Endothelial cell (in vitro differentiated cells): ENCODE measurements at places on chromosomes 2 and 18.

DNA sequence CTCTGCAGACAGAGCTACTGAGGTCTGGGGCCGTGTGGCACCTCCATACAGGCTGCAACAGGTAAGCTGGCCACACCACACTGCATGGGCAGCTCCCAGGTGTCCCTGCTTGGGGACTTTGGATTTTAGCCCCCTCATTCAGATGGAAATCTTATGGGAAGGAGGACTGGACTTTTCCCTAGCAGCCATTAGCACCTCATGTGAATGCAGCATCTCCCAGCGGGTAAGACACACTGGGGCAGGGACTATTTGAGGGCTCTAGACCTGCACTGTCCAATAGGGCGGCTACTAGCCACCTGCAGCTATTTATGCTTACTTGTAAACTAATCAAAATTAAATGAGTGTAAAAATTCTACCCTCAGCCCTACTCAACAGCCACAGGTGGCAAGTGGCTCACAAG is 34.2 kb upstream of the GLI2 start:
- DNase-seq, result no peak

DNA sequence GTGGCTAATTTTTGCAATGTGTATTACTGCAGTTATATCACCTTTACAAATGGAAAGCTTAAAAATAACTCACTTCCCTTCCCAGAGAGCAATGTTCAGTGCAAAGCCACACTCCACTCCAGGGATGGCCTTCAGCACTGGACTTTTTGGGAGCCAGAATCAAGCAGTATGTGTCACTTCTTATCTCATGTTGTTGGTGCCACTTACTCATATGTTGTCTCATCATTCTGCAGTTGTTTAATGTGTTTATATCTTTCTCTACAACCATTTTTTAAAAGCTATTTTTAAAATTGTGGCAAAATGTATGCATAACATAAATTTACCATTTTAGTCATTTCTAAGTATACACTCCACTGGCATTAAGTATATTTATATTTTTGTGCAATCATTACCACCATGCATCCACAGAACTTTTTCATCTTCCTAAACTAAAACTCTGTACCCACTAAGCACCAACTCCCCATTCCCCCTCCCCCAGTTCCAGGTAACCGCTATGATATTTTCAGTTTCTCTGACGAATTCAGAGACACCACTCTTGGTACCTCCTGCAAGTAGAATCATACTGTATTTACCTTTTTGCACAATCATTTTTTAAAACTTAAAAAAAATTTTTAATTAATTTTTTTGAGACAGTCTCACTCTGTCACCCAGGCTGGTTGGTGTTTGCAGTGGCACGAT is 32.1 kb upstream of the CD8A start:
- DNase-seq, result no peak

DNA sequence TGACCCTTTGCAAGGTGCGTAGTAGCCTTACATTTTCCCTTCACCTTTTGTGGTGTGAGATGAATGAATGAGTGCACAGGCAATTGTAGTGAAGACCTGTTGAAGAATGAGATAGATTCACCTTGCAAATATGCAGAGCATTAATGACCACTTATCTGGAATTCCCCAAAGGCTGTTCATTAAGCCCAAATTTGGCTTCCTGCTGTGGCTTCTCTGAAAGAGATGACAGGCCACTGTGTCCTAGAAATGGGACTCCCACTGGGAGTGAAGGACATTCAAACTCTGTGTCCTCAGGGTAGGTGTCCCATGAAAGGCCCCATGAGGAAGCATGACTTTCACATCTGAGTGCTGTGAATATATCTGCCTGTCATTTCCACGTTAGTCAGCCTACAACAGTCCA is 1821.8 kb upstream of the PIK3C3 start:
- DNase-seq, result no peak

DNA sequence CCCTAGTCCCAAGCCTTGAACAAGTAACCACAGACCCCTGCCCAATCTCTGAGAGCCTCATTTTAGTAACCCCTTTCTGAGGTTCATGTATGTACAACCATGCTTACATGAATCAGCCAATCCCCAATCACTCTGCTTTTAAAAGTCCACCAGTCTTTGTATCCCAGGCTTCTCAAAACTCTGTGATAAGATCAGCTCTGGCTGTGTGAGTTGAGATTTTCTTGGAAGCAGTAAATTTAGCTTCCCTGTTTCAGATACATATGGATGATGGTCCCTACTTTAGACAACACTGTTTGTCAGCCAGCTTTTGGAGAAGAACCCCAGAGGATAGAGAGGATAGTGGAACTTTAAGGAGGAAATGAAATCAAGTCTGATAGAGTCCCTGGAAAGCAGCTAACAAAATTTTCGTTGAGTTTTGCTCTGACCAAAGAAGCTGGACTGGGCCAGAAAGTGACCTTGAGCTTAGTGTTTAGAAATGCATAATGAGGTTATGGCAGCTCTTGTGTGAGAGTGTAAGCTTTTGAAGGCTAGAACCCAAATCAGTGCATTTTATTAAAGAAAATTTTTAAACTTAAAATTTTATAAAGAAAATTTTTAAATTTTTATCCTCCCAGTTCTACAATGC is 3.7 kb downstream of the ADNP2 start:
- DNase-seq, result no peak

- peak; percentile 49 for DNase-seq
These were observed 8.1 kb downstream of the ASIC4 start for GRCh38 chr2:219522111-219523030.

GRCh38 chr18:457140-457519 is 43.4 kb downstream of the COLEC12 start:
- DNase-seq, result peak; percentile 41

- peak; percentile 31 for DNase-seq
These were observed 417.9 kb downstream of the HRH4 start for GRCh38 chr18:24878289-24878688.

GRCh38 chr2:226354434-226354833 is 445.2 kb downstream of the IRS1 start:
- no peak for DNase-seq

DNA sequence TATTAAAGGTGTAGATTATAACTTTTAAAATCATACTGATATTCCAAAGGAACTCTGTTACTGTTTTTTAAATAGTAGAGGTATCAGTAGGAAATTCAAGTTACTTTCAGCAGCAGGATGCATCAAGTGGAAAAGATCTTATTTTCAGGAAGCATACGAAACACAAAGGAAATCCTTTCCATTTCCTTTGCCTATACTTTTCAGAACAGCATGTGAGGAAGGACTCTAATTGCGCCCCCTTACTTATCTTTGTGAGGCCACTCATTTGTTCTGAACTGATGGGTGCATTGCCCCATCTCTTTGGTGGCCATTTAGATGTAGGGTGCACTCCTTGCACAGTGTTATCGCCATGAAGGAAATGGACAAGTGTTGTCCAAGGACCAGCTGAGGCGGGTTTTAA is 145.3 kb downstream of the BABAM2 start:
- peak; percentile 4 for DNase-seq

GRCh38 chr2:206408323-206409320 is 34.7 kb upstream of the ADAM23 start:
- no peak for DNase-seq

DNA sequence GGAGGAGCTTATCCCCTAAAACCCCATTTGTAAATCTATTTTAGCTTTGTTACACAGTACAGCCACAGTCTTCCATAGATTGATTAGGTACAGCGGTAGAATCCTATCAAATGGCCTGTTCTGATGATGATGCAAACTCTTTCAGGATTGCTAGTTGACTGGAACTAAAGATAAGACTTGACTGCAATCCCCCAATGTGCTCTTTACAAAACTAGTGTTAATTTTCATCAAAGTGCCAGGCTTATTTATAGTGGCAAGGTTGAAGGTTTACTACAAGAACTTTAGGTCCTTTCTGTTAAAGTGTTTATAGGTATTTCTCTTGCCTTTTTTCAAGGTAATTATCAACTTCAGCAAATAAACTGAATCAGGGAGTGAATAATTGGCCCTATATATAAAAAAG is 9.0 kb upstream of the OTX1 start:
- no peak for DNase-seq

GRCh38 chr2:118520246-118520645 is 327.2 kb downstream of the EN1 start:
- no peak for DNase-seq

- DNase-seq, result no peak
These were observed 7.6 kb upstream of the BMP10 start for GRCh38 chr2:68878753-68879152.

DNA sequence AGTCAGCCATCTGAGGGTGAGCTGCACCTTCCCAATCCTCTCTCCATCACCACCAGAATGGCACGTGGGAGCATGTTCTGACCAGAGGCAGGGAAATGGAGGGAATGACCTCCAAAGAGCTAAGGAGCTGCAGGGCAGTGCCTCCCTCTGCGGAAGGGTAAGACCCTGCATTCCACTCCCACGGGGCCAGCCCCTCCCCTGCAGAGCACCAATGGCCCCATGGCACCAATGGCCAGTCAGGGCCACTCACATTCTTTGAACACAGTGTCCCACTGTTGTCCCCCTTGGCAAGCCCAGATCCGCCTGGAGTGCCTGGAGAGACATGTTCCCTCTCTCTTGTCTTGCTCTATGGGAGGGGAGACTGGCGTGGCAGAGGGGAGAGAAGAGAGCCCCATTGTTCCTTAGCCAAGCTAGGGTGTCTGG is 164.4 kb downstream of the TNS1 start:
- no peak for DNase-seq

GRCh38 chr2:15738943-15739342 is 147.3 kb downstream of the DDX1 start:
- no peak for DNase-seq

DNA sequence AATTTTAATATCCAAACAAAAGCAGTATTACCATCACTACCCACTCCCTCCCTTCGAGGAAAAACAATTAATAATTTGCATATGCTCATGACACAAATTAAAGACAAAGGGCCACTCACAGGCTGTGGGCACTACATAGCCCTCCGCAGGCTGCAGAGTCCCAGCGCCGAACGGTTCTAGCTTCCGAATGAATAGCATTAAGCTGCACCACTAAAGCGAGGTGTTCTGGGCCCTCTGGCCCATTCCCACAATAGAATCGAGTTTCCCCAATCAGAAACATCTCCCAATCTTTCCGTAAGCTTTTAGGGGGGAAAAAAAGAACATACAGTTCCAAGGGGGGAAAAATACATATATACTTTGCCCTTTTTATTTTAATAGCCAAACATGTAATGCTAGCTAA is 14.5 kb upstream of the SIX3 start:
- DNase-seq, result no peak

GRCh38 chr2:62408241-62408677 is 97.7 kb downstream of the TMEM17 start:
- DNase-seq, result no peak

DNA sequence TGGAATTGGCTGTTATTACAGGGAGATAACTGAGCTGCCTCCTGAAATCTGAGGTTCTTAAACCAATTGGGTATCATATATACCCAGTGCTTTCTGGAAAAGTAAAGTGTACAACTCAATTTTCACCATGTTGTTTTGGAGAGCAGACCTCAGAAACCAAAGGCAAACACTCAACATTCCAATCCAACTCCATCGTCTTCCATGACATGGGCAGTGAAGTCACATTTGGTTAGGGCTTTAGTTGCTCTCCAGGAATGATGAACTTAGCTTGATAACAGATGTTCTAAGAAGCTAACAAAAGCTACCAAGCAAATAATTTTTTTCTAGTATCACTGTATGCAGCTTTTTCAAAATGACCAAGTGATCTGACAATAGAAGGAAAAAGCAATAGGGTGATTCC is 107.0 kb upstream of the SLC35G4 start:
- no peak for DNase-seq

- no peak for DNase-seq
These were observed 250.7 kb upstream of the LINC00305 start for GRCh38 chr18:64399566-64399965.

DNA sequence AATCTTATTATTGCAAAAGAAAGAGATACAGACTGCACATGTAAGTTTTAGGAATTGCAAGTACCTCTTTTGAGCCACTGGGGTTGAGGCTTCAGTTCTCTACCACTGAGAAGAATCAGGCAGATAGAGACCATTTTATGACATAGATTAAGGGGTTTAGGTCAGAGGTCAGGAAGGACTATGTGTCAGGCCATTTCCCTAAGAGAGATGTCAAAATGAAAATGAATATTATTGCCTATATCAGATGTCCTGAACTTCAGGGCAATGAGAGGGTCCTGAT is 113.7 kb downstream of the GATA6 start:
- no peak for DNase-seq

DNA sequence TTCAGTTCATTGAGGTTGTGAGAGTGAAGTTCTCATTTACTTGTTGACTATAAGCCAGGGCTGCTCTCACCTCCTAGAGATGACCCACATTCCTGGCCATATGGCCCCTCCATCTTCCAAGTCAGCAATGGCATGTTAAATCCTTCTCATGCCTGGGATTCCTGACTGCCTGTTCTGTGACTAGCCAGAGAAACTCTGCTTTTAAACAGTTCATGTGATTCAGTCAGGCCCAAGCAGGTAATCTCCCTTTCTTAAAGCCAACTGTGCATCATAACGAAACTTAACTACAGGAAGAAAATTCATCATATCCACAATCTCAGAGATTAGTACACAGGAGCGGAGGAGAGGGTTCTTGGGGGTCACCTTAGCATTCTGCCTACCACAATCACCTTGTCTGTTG is 11.5 kb downstream of the DPP4 start:
- no peak for DNase-seq

DNA sequence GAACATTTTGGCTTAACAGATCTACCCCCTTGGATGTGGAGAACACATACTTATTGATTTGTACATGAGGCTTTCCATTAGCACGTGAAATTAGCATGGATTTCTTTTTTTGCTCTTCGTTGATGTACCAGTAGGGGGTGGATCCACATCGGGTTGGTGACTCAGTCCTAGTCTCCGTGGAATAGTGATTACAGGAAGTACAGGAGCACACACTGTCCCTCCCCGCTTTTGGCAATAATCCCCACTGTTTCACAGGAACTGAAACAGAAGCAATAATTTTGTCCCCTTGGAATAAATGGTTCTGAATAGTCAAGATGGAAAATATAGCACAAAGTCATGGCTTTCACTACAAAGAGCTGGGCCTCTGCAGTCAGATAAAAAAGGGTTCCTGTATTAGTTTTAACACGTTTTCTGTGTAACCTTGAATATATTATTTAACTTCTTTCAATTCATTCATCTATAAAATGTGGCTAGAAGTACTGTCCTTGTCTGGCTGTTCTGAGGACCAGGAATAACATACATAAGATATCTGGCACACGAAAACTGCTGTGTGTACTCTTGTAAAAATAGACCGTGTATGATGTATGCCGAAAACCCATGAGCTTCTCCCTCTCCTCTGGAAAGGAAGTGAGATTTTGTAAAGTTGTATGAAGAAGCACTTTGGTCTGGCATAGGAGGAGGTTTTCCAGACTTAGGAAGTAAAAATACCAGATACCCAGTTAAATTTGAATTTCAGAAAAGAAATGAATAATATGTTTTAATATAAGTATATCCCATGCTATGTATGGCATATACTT is 229.2 kb downstream of the GALR1 start:
- no peak for DNase-seq

- no peak for DNase-seq
These were observed 51.6 kb downstream of the XRCC5 start for GRCh38 chr2:216160786-216161185.

- no peak for DNase-seq
These were observed 13.3 kb upstream of the C18orf32 start for GRCh38 chr18:49500201-49500921.
